Thymus (tissue), 14 donors: ENCODE measurements at places on chromosomes 16 and 17. TPM values are rescaled to one million over a fixed set of nuclear protein-coding genes. Genes with fewer than 3 reads are reported as not detected.

- peak; percentile 59 for DNase-seq
- peaks cover 57% of the 10 kb centered on the region for H3K4me1 ChIP-seq
- H3K4me3 ChIP-seq = peak overlapping the region; percentile 67
- H3K27ac ChIP-seq = peak overlapping the region; percentile 69
Measured at GRCh38 chr16:22192261-22193062, 13.6 kb upstream of the EEF2K start.

GRCh38 chr16:86604436-86605193, 26.3 kb downstream of the FOXL1 start:
- H3K4me3 ChIP-seq = peak overlapping the region; percentile 6
- peaks cover 2% of the 10 kb centered on the region for H3K27me3 ChIP-seq
- no peaks in the 10 kb centered on the region for H3K4me1 ChIP-seq
- no peak overlapping the region for H3K27ac ChIP-seq
- DNase-seq = peak; percentile 5
- no peaks in the 10 kb centered on the region for H3K36me3 ChIP-seq

GRCh38 chr16:49940464-49941224, 84.4 kb upstream of the CNEP1R1 start:
- no peaks in the 10 kb centered on the region for H3K4me1 ChIP-seq
- H3K27me3 ChIP-seq = no peaks in the 10 kb centered on the region
- no peak for DNase-seq
- no peak overlapping the region for H3K4me3 ChIP-seq

GRCh38 chr16:4328782-4329775, 13.2 kb downstream of the GLIS2 start:
- H3K4me3 ChIP-seq = no peak overlapping the region
- no peak overlapping the region for H3K27ac ChIP-seq
- H3K4me1 ChIP-seq = no peaks in the 10 kb centered on the region
- H3K36me3 ChIP-seq = no peaks in the 10 kb centered on the region
- peaks cover 34% of the 10 kb centered on the region for H3K27me3 ChIP-seq

DNA sequence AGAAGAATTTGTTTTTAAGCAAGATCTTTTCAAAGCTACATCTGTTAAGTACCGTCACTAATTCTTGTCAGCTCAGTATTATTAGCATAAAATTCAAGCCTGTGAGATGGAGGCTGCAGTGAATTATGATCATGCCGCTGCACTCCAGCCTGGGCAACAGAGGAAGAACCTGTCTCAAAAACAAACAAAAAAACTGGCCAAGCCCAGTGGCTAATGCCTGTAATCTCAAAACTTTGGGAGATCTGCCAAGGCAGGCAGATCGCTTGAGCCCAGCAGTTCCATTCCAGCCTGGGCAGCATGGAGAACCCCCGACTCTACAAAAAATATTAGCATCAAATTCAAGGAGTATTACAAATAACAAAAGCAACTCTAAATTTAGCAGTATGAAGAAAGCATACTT, 88.0 kb downstream of the STXBP4 start:
- DNase-seq = no peak
- H3K4me1 ChIP-seq = no peaks in the 10 kb centered on the region
- no peaks in the 10 kb centered on the region for H3K27me3 ChIP-seq
- H3K27ac ChIP-seq = no peak overlapping the region
- no peak overlapping the region for H3K4me3 ChIP-seq

GRCh38 chr16:1426734-1427471, 4.0 kb upstream of the PERCC1 start:
- H3K27ac ChIP-seq = no peak overlapping the region
- DNase-seq = no peak
- H3K27me3 ChIP-seq = peaks cover 17% of the 10 kb centered on the region
- peaks cover 2% of the 10 kb centered on the region for H3K4me1 ChIP-seq
- H3K4me3 ChIP-seq = no peak overlapping the region

DNA sequence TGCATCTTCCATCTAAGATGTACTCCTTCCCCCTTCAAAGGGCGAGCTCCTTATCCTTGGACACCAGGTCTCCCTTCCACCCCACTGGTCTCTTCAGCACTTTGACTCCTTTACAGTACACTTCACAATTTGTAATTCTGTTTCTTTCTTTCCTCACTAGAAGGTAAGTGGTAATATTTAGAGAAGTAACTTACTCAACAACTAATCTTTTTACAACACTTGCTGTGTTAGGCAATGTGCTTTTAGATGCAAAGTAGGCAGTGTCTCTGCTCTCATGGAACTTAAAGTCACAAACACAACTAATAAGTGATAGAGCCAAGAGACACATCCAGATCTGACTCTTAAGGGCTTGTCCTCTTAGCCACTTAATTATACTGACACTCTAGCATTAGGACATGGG, 6.4 kb downstream of the SIAH1 start:
- no peak overlapping the region for H3K4me3 ChIP-seq
- H3K4me1 ChIP-seq = peaks cover 6% of the 10 kb centered on the region
- no peak overlapping the region for H3K27ac ChIP-seq
- H3K27me3 ChIP-seq = no peaks in the 10 kb centered on the region
- no peak for DNase-seq
- no peaks in the 10 kb centered on the region for H3K36me3 ChIP-seq

GRCh38 chr16:52114379-52114778, 432.6 kb downstream of the TOX3 start:
- H3K27ac ChIP-seq = no peak overlapping the region
- no peaks in the 10 kb centered on the region for H3K27me3 ChIP-seq
- H3K4me3 ChIP-seq = no peak overlapping the region
- DNase-seq = no peak

DNA sequence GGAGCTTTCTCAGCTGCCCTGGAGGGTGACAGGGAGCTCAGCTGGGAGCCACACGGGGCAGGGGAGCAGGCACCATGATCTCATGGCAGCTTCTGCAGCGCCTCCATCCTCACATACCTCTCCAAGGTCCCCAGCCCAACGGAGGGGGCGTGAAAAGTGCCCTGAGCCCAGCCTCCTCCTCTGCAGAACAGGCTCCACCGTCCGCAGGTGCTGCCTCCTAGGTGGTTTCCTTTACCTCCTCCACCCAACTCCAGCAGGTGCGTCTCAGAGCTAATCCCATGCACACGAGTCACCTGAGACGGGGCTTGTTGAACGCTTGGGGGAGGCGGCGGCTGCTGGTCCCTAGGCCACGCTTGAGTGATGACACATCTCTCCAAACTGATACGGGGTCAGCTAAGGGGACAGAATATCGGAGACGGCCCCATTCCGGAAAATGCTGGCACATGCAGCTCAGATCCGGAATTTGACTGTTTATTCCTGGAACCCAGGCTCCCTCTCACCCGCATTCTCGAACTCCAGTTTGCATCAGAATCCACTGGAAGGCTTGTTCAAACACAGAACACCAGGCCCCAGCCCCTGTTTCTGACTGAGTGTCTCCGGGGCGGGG, 387 bp upstream of the SLC38A8 start:
- no peaks in the 10 kb centered on the region for H3K27me3 ChIP-seq
- DNase-seq = no peak
- H3K4me1 ChIP-seq = peaks cover 6% of the 10 kb centered on the region
- no peaks in the 10 kb centered on the region for H3K36me3 ChIP-seq
- H3K27ac ChIP-seq = no peak overlapping the region

DNA sequence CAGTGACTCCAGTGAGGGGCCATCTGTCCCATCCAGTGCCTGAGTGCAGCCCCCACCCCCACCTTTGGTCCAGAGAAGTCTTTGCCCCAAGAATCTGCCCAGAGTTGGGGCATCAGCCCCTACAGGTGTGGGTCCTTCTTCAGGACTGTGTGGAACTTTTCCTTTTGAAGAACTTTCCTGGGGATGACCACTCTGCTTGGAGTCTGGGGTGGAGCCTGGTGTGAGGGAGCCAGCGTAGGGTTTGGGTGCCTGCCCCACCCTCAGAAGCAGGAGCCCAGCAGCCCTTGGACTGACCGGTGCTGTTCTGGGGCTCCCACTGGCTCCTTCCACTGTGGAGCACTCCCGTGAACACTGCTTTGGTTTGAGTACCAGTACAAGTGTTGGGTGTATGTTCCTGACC, 19.3 kb downstream of the MPRIP start:
- H3K4me3 ChIP-seq = no peak overlapping the region
- DNase-seq = no peak
- no peak overlapping the region for H3K27ac ChIP-seq
- peaks cover 11% of the 10 kb centered on the region for H3K4me1 ChIP-seq

GRCh38 chr17:78140169-78141051, 5.8 kb upstream of the C17orf99 start:
- peak overlapping the region; percentile 77 for H3K27ac ChIP-seq
- H3K27me3 ChIP-seq = no peaks in the 10 kb centered on the region
- DNase-seq = peak; percentile 68
- H3K4me3 ChIP-seq = no peak overlapping the region
- H3K36me3 ChIP-seq = peaks cover 60% of the 10 kb centered on the region

- no peaks in the 10 kb centered on the region for H3K27me3 ChIP-seq
- H3K4me1 ChIP-seq = no peaks in the 10 kb centered on the region
- no peak overlapping the region for H3K27ac ChIP-seq
- no peak overlapping the region for H3K4me3 ChIP-seq
- DNase-seq = no peak
Measured at GRCh38 chr17:69724238-69724637, 309.7 kb downstream of the MAP2K6 start.

DNA sequence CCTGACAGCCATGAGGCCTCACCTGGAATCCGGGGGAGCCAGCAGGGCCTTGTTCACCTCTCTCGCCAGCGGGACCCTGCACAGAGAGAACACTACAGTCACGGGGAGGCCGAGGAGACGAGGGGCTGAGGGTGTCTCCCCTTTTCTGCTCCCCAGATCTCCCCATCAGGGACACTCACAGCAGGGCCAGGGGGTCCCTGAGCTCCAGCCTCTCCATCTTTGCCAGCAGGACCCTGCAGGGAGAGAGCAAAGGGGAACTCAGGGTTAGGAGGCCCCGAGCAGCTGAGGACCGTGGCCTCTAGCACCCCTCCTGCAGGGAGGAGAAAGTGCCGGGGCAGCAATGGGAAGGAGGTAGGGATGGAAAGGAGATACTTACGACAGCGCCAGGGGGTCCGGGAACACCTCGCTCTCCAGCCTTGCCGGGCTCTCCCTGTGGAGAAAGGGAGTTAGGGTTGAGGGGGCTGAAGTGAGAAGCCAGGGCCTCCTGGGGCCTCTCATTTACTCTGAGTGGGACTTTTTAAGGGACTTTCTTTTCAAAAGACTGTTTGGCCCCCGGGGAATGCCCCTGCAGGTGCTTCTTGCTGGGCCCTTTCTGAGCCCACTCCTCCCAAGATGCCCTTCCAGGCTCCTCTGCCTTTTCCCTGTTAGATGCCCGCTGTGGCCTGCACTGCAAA, 8.7 kb downstream of the COL1A1 start:
- peaks cover 22% of the 10 kb centered on the region for H3K27me3 ChIP-seq
- H3K4me1 ChIP-seq = no peaks in the 10 kb centered on the region
- no peak for DNase-seq

- H3K27ac ChIP-seq = no peak overlapping the region
- DNase-seq = no peak
- H3K27me3 ChIP-seq = peaks cover 20% of the 10 kb centered on the region
- peaks cover 30% of the 10 kb centered on the region for H3K4me1 ChIP-seq
- H3K4me3 ChIP-seq = no peak overlapping the region
- peaks cover 12% of the 10 kb centered on the region for H3K36me3 ChIP-seq
Measured at GRCh38 chr17:7559320-7560171, 996 bp downstream of the TNFSF13 start.

GRCh38 chr16:87964049-87964659, 12.9 kb downstream of the BANP start:
- no peak overlapping the region for H3K4me3 ChIP-seq
- H3K27ac ChIP-seq = peak overlapping the region; percentile 67
- peaks cover 28% of the 10 kb centered on the region for H3K4me1 ChIP-seq
- H3K36me3 ChIP-seq = peaks cover 5% of the 10 kb centered on the region

GRCh38 chr16:4752351-4753100, 14.4 kb downstream of the ZNF500 start:
- no peak overlapping the region for H3K27ac ChIP-seq
- no peak overlapping the region for H3K4me3 ChIP-seq
- DNase-seq = no peak
- no peaks in the 10 kb centered on the region for H3K27me3 ChIP-seq
- peaks cover 17% of the 10 kb centered on the region for H3K4me1 ChIP-seq
- peaks cover 56% of the 10 kb centered on the region for H3K36me3 ChIP-seq

- no peak overlapping the region for H3K4me3 ChIP-seq
- H3K4me1 ChIP-seq = no peaks in the 10 kb centered on the region
- DNase-seq = no peak
- H3K27ac ChIP-seq = no peak overlapping the region
Measured at GRCh38 chr17:41730479-41730878, 4.0 kb downstream of the HAP1 start.

DNA sequence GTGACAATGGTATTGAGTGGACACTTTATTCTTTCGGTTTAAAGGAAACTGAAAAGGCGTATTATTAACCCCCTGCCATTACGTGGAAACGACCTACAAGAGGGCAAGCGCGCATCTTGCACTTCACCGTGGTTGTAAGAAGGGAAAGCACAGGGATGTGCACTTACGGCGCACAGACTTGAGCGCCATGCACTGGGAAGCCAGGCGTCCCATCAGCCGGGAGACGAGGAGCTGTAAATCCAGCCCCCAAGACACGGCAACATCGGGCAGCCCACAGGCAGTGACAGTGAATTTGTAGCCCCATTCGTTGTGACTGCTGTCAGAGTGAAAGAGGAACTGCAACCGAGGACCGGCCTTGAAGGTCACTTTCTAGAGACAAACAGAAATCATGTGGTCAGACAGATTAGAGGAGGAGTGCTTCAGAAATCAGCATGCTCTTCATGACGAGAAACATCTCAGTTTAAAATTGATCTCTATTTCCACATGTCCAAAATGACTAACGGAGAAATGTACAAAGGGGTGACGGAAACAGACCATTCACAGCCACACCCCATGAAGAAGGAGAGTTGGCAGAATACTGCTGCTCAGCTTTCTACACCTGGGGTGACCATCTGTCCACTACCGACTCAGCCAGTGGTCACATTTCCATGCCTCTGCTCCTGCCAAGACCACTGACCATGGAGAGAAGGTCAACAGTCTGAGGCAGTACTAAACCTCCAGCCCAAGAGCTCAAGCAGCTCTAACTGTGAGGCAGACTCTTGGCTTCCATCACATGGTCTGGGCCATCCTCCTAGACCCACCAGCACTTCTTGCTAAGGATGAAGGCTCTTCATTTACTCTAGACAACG, 68.6 kb downstream of the ZZEF1 start:
- H3K27me3 ChIP-seq = no peaks in the 10 kb centered on the region
- H3K4me1 ChIP-seq = no peaks in the 10 kb centered on the region
- no peak overlapping the region for H3K4me3 ChIP-seq
- DNase-seq = no peak

TEX19 gene
- total RNA-seq = 0.57 TPM

CHMP6 gene
- 6.3 TPM for total RNA-seq

CPHXL2 gene
- not detected for total RNA-seq

HEATR9 gene
- 0.05 TPM for total RNA-seq

RRN3 gene
- 38.5 TPM for total RNA-seq

ATP2A1 gene
- 0.57 TPM for total RNA-seq

USP43 gene
- 0.57 TPM for total RNA-seq

OR2C1 gene
- 0.14 TPM for total RNA-seq

SOCS3 gene
- total RNA-seq = 59.5 TPM

SP2 gene
- 1.3 TPM for total RNA-seq

LLGL2 gene
- total RNA-seq = 5.3 TPM

TCAP gene
- 0.28 TPM for total RNA-seq

METRNL gene
- 7.7 TPM for total RNA-seq

MYL11 gene
- 11.7 TPM for total RNA-seq

PRAC1 gene
- not detected for total RNA-seq

ATP2C2 gene
- 0.38 TPM for total RNA-seq

HAP1 gene
- 0.33 TPM for total RNA-seq

PRAC2 gene
- total RNA-seq = not detected

CLDN7 gene
- 6.3 TPM for total RNA-seq

BCO1 gene
- 0.14 TPM for total RNA-seq
